ENCODE measurements at places on chromosomes 7 and 10. TPM values are rescaled to one million over a fixed set of nuclear protein-coding genes. Genes with fewer than 3 reads are reported as not detected.

DNA sequence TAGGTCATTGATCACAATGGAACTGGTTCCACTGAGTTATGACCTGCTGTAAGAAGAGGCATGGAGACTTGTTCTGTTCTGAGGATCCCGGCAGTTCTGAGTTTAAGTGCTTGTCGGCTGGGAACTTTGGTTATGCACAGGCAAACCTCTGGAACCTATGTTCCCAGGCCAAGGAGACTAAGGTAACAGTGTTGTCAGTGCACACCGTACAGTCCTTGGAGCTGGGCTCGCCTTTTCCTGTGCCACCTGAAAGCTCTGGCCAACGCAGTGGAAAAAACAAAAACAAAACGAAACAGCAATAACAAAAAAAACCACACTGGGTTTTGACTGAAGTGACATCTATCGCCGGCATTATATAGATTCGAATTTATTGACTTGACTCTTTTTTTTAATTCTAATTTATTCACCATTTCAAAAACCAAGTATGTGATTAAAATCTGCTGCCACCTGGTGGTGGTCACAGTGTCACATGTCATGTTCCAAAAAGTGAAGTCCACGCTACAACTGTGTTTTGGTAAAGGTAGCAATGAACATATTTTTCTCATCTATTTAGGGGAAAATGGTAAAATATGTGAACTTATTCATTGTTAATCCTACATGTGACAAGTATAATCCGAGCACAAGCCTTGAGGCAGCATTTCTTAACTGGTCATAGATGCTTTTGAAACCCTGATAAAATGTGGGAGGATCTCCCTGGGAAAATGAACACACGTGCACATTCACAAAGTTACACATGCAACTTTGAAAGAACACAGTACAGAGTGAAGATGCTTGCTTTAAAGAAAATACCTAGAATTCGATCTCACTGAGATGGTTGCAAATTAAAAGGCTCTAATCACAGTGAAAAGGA lies 113.8 kb upstream of the PPP2R2D start:
- no peaks in the 10 kb centered on the region for H3K4me1 ChIP-seq
- H3K27me3 ChIP-seq = peaks cover 4% of the 10 kb centered on the region
- DNase-seq = no peak
- no peak overlapping the region for H3K27ac ChIP-seq
- no peak overlapping the region for H3K4me3 ChIP-seq

Gene GALNT17
- total RNA-seq = 42.0 TPM

Gene LRRD1
- total RNA-seq = 0.15 TPM

DNA sequence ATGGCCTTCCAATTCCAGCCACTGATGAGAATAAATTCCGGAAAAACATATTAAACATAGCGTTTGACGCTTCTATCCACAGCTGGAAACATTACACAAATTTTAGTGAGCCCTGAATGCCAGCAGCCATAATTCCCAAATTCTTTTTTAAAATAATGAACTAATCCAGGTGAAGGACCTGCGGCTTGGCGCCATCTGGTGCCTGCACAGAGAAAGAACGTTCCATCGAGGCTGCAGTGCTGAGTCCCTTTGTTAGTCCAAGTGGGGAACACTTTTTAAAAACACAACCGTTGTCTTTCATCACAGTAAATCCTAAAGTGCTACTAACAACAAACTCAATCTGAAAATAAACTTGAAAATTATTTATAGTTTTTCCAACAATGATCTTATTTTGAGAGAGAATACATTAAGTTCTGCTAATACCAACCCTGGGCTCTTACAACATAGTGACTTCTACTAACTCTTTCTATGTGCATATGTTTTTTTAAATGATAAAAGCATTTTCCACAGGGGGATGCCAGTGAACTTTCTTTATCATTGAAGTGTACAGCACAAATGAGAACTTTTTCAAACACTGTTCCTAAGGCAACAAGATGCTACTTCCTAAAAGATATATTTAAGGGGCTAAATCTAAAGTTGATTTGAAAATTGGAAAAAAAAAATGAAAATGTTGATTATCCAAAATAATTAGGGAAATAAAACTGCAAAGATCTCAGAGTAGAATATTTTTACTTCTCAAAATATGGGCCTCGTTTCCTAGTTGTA lies 166.9 kb upstream of the RNF32 start:
- peaks cover 9% of the 10 kb centered on the region for H3K36me3 ChIP-seq
- DNase-seq = peak; percentile 54
- H3K27me3 ChIP-seq = no peaks in the 10 kb centered on the region
- H3K27ac ChIP-seq = no peak overlapping the region
- H3K4me1 ChIP-seq = no peaks in the 10 kb centered on the region

Gene STOX1
- total RNA-seq = 0.47 TPM

- no peak for DNase-seq
- H3K27me3 ChIP-seq = peaks cover 2% of the 10 kb centered on the region
- H3K36me3 ChIP-seq = peaks cover 6% of the 10 kb centered on the region
- no peak overlapping the region for H3K27ac ChIP-seq
Observed at GRCh38 chr10:45557275-45557905, 115.2 kb downstream of the ZFAND4 start.

GRCh38 chr7:74362266-74362665 lies 73.1 kb downstream of the CLIP2 start:
- peaks cover 4% of the 10 kb centered on the region for H3K27me3 ChIP-seq
- H3K36me3 ChIP-seq = no peaks in the 10 kb centered on the region
- DNase-seq = no peak
- H3K4me3 ChIP-seq = no peak overlapping the region

DNA sequence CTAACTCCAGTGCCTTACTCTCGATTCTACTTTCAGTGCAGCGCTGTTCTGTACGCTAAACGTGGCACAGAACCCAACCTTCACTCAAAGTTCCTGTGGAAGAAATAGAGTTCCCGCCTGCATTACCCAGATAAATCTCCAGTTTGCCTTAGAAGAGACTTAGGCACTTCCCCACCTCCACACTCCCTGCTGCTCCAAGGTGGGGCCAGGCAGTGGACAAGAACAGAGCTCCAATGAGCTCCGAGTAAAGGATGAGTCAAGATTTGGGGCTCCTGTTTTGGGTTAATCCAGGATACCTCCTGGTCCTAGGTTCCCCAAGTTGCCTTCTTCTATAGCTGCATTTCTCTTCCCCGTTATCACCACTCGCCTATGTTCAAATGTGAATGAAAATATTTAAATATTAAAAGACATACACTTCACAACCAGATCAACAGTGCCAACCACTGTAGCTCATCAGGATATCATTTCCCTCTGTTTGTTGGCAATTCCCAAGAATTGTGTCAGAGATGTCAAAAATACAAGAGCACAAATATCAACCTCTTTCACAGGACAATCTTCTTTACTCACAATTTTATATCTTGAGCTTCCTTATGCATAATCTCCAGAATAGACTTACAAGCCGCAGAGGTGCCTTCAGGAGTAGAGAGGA lies 48.0 kb downstream of the MALSU1 start:
- no peak overlapping the region for H3K27ac ChIP-seq
- peaks cover 15% of the 10 kb centered on the region for H3K4me1 ChIP-seq
- no peaks in the 10 kb centered on the region for H3K36me3 ChIP-seq
- H3K4me3 ChIP-seq = no peak overlapping the region
- H3K27me3 ChIP-seq = no peaks in the 10 kb centered on the region

- peaks cover 6% of the 10 kb centered on the region for H3K4me1 ChIP-seq
- H3K36me3 ChIP-seq = peaks cover 4% of the 10 kb centered on the region
- no peak for DNase-seq
Observed at GRCh38 chr7:136002802-136003201, 25.6 kb upstream of the MTPN start.

DNA sequence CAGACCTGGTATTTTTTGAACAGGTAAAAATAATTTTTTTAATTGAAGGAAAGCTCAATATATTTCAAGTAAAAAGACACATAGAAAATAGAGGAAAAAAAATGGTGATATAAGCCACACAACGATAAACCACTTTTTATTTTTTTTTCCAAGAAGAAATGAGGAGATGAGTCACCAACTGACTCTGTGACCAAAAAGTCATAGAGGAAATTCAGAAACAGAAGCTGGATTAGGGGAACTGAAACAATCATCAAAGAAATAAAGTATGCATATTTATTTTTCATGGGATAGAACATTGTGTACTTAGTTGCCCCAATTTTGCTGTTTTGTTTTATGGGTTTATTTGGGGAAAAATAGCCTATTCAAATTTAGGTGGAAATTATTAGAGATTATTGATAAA lies 176.8 kb upstream of the AGR3 start:
- no peaks in the 10 kb centered on the region for H3K4me1 ChIP-seq
- peaks cover 2% of the 10 kb centered on the region for H3K27me3 ChIP-seq
- H3K4me3 ChIP-seq = no peak overlapping the region
- H3K36me3 ChIP-seq = no peaks in the 10 kb centered on the region

DNA sequence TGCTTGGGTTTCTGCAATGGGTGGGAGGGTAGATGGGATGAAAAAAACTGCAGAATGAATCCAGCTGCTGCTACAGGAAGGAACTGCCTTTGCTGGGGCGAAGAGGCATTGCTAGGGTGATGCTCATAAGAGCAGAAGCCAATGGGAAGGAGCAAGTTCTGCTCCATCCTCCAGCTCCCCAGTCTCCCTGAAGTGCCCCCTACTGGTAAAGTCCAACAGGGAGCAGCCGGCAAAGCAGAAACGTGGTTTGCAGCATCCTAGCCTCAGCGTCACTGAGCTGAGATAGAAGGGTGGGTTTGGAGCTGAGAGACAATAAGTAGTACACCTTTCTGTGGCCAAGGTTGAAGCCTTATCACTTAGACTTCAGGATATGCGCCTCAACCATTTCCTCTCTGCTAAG lies 220.5 kb downstream of the CCSER2 start:
- no peaks in the 10 kb centered on the region for H3K36me3 ChIP-seq
- no peak overlapping the region for H3K4me3 ChIP-seq
- DNase-seq = no peak
- no peaks in the 10 kb centered on the region for H3K27me3 ChIP-seq
- no peak overlapping the region for H3K27ac ChIP-seq
- H3K4me1 ChIP-seq = peaks cover 14% of the 10 kb centered on the region

Gene ACTL6B
- 95.2 TPM for total RNA-seq

Gene ZFYVE27
- total RNA-seq = 48.5 TPM

- H3K27ac ChIP-seq = no peak overlapping the region
- no peaks in the 10 kb centered on the region for H3K27me3 ChIP-seq
- H3K36me3 ChIP-seq = no peaks in the 10 kb centered on the region
- DNase-seq = no peak
Observed at GRCh38 chr7:144494355-144494754, 90.9 kb upstream of the NOBOX start.

- H3K27ac ChIP-seq = no peak overlapping the region
- no peak for DNase-seq
Observed at GRCh38 chr10:49296382-49296781, 2.6 kb upstream of the C10orf71 start.

Gene BTBD16
- 0.98 TPM for total RNA-seq

DNA sequence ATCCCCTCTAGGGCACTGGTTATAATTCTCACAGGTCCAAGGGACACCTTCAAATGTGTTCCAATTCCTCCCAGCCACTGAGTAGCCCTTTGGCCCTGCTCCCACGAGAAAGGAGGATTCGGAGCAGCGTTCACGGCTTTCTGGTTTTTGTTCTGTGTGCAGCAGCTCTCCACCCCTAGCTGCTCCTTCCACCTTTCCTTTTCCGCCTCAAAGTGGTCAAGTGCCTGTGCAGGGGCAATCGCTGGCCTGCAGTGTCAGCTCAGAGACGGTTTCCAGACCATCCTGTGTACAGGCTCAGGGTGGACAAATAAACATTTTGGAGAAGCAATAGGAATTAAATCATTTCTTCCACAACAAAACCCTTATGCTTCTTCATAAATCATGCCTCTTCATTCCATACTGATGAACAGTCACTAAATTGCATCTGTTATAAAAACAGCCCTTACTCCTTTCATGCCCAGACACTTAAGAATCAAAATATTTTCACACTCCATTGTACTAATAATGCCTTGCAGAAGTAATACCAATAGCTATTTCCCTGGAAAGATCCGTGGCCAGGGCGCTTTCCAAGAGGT lies 1.1 kb downstream of the KIAA1549 start:
- H3K27me3 ChIP-seq = peaks cover 13% of the 10 kb centered on the region
- peaks cover 6% of the 10 kb centered on the region for H3K36me3 ChIP-seq
- peaks cover 25% of the 10 kb centered on the region for H3K4me1 ChIP-seq
- H3K27ac ChIP-seq = peak overlapping the region; percentile 88
- peak overlapping the region; percentile 93 for H3K4me3 ChIP-seq

DNA sequence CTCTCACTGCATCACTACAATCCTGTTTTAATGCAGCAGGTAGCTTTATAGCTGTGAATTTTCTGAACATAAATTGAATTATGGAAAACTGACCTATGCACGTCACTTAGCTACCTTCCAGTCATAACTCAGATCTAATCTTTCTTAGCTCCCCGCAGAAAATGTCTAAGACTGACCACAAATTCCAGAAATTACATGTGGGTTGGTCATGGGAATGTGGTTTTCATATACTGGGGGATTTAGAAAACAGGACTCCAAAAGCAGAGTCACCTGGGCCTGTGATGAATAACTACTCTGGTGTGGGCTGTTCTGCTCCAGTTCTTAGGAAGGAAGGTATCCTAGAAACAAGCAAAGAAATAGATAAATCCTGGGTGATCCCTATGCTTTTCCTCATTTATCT lies 178.4 kb upstream of the LRRTM3 start:
- H3K4me1 ChIP-seq = no peaks in the 10 kb centered on the region
- no peak overlapping the region for H3K4me3 ChIP-seq
- H3K36me3 ChIP-seq = no peaks in the 10 kb centered on the region
- no peak for DNase-seq
- H3K27ac ChIP-seq = no peak overlapping the region

- peaks cover 4% of the 10 kb centered on the region for H3K27me3 ChIP-seq
- no peak overlapping the region for H3K4me3 ChIP-seq
- H3K27ac ChIP-seq = no peak overlapping the region
- H3K4me1 ChIP-seq = peaks cover 15% of the 10 kb centered on the region
- no peak for DNase-seq
- no peaks in the 10 kb centered on the region for H3K36me3 ChIP-seq
Observed at GRCh38 chr10:85789982-85790789, 576.4 kb downstream of the GRID1 start.

DNA sequence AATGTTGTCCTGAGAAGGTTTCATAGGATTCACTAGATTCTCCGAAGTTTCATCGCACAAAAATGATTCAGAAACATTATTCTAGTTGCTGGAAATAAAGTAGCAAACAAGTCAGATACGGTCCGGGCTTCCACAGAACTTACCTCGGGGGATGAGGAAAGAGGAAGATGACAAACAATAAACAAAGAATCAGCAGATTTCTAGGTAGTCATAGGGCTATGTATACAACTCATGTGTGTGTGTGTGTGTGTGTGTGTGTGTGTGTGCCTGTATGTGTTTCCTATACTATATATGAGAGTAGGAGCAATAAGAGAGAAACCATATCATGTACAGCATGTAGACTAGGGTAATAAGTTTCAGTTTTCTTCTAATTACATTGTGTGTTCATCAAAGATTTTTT lies 16.5 kb downstream of the TMEM236 start:
- DNase-seq = no peak
- H3K4me1 ChIP-seq = no peaks in the 10 kb centered on the region
- H3K27me3 ChIP-seq = peaks cover 1% of the 10 kb centered on the region

Gene PIP
- not detected for total RNA-seq

GRCh38 chr7:80134115-80134535 lies 506 bp upstream of the GNAI1 start:
- H3K4me1 ChIP-seq = peaks cover 25% of the 10 kb centered on the region
- DNase-seq = no peak
- peaks cover 6% of the 10 kb centered on the region for H3K27me3 ChIP-seq
- H3K27ac ChIP-seq = peak overlapping the region; percentile 83

Data from glutamatergic neuron (in vitro differentiated cells).